Hepatocyte (in vitro differentiated cells): ENCODE measurements at places on chromosomes 1 and 21. TPM values are rescaled to one million over a fixed set of nuclear protein-coding genes. Genes with fewer than 3 reads are reported as not detected.

DNA sequence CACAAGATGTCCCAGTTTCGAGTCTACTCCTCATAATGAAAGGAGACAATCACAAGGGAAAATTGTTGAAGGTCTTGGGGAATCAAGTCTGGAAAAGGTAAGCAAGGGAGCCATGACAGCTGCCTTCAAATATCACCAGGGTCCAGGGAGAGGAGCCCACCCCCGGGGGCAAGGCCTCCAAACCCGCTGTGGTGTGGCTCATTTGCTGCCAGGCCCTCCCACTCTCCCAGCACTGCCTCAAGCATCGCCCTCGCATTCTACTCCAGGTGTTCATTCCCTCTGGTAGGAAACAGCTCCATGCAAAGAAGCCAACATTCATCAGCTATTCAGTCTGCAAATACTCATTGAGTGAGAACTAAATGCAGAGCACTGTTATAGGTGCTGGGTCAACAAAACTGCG, 8.6 kb downstream of the S100A9 start:
- DNase-seq: no peak

DNA sequence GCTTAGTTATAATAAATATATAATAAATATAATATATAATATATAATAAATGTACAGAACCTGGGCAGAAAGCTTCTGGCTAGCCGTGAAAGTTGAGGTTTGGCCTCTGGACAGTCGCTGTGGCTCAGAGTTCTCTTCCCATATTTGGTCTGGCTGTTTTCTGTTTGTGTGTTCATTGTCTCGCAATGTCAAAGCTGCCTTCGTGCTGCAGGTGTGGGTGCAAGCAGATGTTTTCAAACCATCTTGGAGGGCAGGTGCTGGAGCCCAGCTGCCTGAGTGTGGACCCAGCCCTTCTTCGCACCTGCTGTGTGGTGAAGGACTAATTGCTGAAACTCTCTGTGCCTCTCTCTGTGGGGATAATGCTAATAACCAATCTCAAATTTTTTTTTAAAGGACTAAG, 3.6 kb upstream of the CSTB start:
- no peak for DNase-seq

AMPD1 gene
- not detected in 2 replicates for polyA plus RNA-seq

- DNase-seq: no peak
Measured at GRCh38 chr1:67755619-67756018, 70.6 kb downstream of the GADD45A start.

IL20 gene
- not detected in 2 replicates for polyA plus RNA-seq
